ENCODE measurements at places on chromosomes 13 and 19.

DNA sequence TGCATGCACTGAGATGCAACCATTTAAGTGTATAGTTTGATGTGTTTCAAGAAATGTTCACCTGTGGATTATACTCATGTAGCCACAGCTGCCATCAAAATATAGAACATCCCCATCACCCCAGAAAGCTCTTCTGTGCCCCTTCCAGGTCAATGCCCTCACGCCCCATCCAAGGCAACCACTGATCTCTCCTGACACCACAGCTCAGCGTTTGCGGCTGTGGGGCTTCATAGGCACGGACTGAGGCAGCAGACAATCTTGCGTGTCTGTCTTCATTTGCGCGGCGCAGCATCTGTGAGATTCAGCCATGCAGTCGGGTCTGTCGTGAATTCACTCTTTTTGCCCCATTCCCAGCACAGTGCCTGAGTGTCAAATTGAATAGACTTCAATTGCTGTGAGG lies 153.8 kb upstream of the UQCRFS1 start:
- no peak for DNase-seq

DNA sequence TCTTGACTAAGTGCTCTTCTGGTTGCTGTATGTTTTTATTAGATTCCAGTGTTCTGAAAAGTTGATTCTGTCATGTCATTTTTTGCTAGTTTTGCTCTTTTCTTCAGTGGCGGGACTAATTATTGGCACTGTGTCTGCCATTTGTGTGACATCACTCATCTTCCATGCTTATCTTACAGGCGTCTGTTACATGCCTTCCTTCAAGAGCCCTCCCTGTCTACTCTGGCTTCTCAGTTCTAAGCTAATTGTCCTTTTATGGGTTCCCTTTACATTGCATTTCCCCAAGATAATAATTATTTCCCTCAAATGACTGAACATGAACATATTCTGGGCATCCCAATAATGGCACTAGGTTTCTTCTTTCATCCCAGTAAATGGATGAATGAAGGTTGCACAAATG lies 459.1 kb downstream of the DCT start:
- no peak for DNase-seq

GRCh38 chr13:74067818-74068217 lies 66.4 kb downstream of the KLF12 start:
- DNase-seq, result no peak

GRCh38 chr13:36925603-36926002 lies 5.6 kb upstream of the SMAD9 start:
- no peak for DNase-seq

GRCh38 chr19:43207991-43208390 lies 2.6 kb upstream of the PSG4 start:
- no peak for DNase-seq

- no peak for DNase-seq
Measured at GRCh38 chr13:53250272-53250875, 221.8 kb downstream of the OLFM4 start.

DNA sequence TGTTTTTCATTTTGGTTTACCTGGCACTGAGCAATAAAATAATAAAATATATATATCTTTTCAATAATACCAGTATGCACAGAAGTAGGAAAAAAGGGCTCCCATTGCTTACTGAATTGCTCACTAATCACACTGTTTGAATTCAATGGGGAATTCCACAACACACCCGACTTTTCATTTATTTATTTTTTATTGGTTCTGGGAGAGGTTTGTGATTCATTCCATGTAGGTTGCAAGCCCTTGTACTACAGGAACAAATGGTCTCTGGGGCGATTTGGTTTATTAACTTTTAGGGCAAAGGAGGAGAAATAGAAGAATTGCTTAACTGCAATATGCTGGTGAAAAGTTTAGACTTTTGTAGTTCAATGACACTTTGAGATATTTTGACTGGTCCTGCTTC lies 207.4 kb downstream of the DCT start:
- DNase-seq, result no peak

DNA sequence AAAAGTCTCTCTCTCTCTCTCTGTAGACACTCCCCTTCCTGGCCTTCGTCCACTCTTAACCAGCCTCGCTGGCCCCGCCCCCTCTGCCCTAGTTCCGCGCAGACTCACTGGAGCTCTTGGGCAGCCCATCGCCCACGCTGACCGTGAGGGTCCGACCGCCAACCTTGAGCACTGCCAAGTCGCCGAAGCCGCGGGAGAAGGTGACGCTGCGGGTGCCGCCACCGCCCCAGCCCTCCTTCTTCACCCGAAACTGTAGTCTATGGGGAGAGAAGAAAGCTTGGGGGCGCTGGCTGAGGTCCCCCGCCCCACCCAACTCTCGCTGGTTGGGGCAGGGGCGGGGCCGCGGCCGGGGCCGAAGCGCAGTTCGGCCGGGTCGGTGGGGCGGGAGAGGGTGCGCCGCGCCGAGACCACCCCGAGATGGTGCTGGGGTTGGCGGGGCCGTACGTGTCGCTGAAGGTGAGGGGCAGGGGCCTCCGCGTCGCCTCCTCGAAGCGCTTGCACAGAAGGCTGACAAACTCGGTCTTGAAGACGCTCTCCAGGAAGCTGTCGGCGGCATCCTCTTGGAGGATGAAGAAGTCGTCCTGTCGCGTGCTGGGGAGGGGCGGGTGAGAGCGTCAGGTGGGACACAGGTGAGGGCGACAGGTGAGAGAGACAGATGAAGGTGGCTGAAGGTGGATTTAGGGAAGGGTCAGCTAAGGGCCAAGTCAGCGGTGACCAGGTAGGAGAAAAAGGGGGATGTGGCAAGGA lies 12.6 kb upstream of the ZNF414 start:
- peak; percentile 93 for DNase-seq
